ENCODE measurements at places on chromosomes 2 and 18. TPM values are rescaled to one million over a fixed set of nuclear protein-coding genes. Genes with fewer than 3 reads are reported as not detected.

GRCh38 chr2:232228971-232229894, 149.3 kb upstream of the ALPP start:
- no peaks in the 10 kb centered on the region for H3K27me3 ChIP-seq
- peak; percentile 26 for DNase-seq
- no peak overlapping the region for H3K4me3 ChIP-seq
- H3K4me1 ChIP-seq = peaks cover 14% of the 10 kb centered on the region

GRCh38 chr2:173448938-173449471, 94.3 kb downstream of the CDCA7 start:
- H3K4me3 ChIP-seq = no peak overlapping the region
- DNase-seq = peak; percentile 85
- no peak overlapping the region for H3K27ac ChIP-seq
- H3K4me1 ChIP-seq = no peaks in the 10 kb centered on the region
- no peaks in the 10 kb centered on the region for H3K36me3 ChIP-seq
- no peaks in the 10 kb centered on the region for H3K27me3 ChIP-seq

GRCh38 chr18:5159080-5159479, 38.0 kb downstream of the AKAIN1 start:
- H3K27ac ChIP-seq = no peak overlapping the region
- H3K27me3 ChIP-seq = no peaks in the 10 kb centered on the region
- DNase-seq = no peak
- H3K4me3 ChIP-seq = no peak overlapping the region
- no peaks in the 10 kb centered on the region for H3K36me3 ChIP-seq

DNA sequence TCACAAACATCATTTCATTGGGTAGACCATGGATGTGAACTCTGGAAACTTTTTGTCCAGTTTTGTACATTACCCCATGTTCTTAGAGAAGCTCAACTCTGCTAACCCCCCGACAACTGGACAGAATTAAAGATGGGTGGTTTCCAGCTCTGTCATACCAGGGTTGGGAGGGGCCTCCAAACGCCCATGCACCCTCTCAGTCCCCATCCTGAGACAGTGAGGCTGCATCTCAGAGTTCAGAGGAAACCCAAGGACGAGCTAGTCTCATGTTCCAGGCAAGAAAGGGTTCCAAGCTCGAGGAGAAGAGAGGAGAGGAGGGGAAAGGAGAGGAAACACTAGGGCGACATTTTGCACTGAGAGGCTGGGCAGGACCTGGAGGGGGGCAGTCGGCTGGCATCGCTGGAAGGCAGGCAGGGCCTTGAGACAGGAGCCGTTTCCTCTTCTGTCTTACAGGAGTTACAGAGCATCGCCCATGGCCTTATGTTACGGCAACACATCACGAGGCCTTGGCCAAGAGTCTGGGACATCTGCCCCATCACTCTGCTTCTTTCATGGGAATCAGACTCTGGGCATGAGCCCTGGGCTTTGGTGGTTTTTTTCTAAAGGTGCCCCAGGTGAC, 16.4 kb downstream of the MAL start:
- no peak overlapping the region for H3K27ac ChIP-seq
- no peaks in the 10 kb centered on the region for H3K36me3 ChIP-seq
- peaks cover 12% of the 10 kb centered on the region for H3K4me1 ChIP-seq
- no peak for DNase-seq
- no peaks in the 10 kb centered on the region for H3K27me3 ChIP-seq

DNA sequence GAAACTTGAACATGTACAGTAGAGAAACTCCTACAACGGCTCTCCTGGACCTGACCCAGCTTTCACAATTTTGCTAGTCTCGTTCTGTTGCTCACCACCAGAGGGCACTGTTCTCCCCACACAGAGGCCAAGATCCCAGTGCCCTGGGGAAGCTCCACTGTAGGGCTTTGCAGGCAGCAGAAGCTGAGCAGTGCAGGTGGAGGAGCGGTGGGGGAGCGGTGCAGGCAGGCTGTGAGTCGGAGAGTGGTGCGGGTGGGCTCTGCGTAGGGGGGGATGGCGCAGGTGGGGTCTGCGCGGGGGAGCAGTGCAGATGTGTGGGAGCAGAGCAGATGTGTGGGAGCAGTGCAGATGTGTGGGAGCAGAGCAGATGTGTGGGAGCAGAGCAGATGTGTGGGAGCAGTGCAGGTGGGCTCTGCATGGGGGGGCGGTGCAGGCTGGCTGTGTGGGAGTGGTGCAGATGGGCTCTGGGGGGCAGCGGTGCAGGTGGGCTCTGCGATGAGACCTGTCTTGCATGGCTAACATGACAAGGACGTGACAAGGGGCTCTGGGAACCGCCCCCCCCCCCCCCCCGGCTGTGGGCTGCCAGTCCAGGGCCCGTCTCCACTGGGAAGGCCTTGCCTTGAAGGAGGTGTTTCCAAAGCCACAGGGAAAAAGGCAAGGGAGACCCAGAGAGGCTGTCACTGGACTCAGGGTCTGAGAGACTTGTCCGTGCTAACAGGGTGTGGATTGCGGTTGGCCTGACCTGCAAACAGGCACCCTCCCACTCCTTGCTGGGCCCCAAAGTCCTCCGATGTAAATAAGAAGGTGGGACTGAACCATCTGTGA, 7.3 kb downstream of the CYS1 start:
- H3K27ac ChIP-seq = no peak overlapping the region
- no peak overlapping the region for H3K4me3 ChIP-seq
- peaks cover 10% of the 10 kb centered on the region for H3K4me1 ChIP-seq
- peak; percentile 85 for DNase-seq

- no peaks in the 10 kb centered on the region for H3K4me1 ChIP-seq
- DNase-seq = no peak
- H3K27me3 ChIP-seq = no peaks in the 10 kb centered on the region
- no peak overlapping the region for H3K27ac ChIP-seq
Measured at GRCh38 chr2:175605640-175606009, 396.4 kb downstream of the LNPK start.

The CCDC150 gene
- 0.94 TPM for total RNA-seq

The VWC2L gene
- not detected for total RNA-seq

DNA sequence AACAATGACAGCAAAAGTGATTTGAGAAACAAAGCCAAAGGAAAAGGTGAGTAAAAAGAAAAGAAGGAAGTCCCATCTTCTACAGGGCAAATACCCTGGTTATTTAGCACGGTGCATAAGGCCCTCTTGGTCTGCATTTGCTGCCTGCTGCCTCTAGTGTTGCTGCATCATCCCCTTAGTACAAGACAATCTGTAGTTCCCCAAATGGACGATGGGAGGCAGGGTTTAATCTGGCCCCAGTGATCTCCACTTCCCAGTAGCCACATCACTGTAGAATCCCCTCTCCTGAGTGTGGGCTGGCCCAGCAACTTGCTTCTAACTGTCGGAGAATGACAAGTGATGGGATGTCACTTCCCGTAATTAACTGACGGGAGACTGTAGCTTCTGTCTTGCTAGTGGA, 85.1 kb downstream of the CTAGE1 start:
- peaks cover 2% of the 10 kb centered on the region for H3K4me1 ChIP-seq
- H3K4me3 ChIP-seq = no peak overlapping the region
- H3K36me3 ChIP-seq = no peaks in the 10 kb centered on the region
- H3K27ac ChIP-seq = no peak overlapping the region
- DNase-seq = no peak
- H3K27me3 ChIP-seq = no peaks in the 10 kb centered on the region

The CFAP53 gene
- not detected for total RNA-seq

GRCh38 chr2:164794432-164795231, 47.0 kb downstream of the COBLL1 start:
- H3K27me3 ChIP-seq = no peaks in the 10 kb centered on the region
- H3K4me3 ChIP-seq = no peak overlapping the region
- peak; percentile 23 for DNase-seq
- H3K4me1 ChIP-seq = peaks cover 33% of the 10 kb centered on the region

GRCh38 chr18:62165583-62165982, 21.3 kb downstream of the PIGN start:
- H3K27ac ChIP-seq = no peak overlapping the region
- H3K36me3 ChIP-seq = no peaks in the 10 kb centered on the region
- H3K27me3 ChIP-seq = no peaks in the 10 kb centered on the region
- H3K4me1 ChIP-seq = no peaks in the 10 kb centered on the region
- H3K4me3 ChIP-seq = no peak overlapping the region
- DNase-seq = no peak

The COLEC12 gene
- 13.1 TPM for total RNA-seq

DNA sequence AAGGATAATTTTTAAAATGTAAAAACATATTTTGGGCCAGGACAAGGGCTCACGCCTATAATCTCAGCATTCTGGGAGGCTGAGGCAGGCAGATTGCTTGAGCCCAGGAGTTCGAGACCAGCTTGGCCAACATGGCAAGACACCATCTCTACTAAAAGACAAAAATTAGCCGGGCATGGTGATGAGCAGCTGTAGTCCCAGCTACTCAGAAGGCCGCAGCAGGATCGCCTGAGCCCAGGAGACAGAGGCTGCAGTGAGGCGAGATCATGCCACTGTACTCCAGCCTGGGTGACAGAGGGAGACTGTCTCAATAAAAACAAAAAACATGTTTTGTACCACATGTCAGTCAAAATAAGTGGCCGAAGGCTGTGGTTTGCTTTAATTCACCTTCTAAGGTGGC, 122.5 kb downstream of the HDAC4 start:
- no peaks in the 10 kb centered on the region for H3K27me3 ChIP-seq
- no peak overlapping the region for H3K4me3 ChIP-seq
- no peak overlapping the region for H3K27ac ChIP-seq
- no peaks in the 10 kb centered on the region for H3K36me3 ChIP-seq

The FSHR gene
- total RNA-seq = 0.13 TPM

Data from thyroid gland (tissue), 4 donors.